Activated CD4-positive, alpha-beta T cell treated with anti-CD3 and anti-CD28 coated beads, Interleukin-2, amount 50 U/mL, for 4 hours (primary cell): ENCODE measurements at places on chromosomes 3 and 15.

- DNase-seq = no peak
Observed at GRCh38 chr3:156702367-156702766, 28.0 kb downstream of the TIPARP start.

DNA sequence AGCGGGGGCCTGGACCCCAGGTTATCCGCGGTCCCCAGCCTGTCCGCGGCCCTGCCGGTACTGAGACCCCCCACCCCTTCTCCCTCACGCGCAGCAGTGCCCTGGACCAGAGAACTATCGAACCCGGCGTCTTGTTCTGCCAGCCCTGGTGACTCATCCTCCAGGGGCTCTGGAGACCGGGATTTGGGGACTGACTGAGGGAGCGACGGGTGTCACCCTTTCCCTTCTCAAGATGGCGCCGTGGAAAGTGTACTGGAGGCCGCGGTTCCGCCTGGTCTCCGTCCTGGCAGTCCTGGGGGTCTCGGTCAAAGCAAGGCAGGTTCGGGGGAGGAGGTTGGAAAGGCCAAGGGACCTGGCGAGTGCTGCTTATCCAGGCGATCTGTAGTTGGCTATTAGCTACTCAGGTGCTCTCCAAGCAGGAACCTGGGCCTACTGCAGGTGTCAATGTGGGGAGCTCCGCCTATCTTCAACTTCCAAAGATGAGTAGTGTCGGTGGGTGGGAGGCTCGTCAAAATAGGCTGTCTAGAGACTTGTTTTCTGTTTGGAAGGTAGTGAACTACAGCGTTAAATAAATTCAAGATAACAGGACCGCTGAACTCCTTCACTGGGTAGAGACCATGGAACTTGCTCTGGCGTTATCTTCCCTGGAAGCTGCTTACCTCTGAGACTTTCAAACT lies 790 bp downstream of the RAB5A start:
- peak; percentile 49 for DNase-seq

DNA sequence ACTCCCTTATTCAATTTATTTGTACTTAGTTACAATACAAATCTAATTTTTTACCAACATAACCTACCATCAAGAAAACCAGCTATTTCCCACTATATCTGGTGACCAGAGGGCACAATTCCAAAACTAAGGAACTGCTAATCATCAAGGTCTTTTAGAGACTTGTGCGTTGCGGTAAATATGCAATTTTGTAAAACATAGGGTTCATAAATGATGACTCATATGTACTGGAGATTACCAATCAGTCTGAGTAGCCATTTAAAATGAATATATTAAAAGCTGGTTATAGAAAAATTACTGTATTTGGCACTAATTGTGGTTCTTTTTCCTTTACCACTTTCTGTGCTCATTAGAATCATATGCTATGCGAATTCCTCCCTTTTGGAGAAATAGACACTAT lies 859.6 kb downstream of the ROBO1 start:
- no peak for DNase-seq

DNA sequence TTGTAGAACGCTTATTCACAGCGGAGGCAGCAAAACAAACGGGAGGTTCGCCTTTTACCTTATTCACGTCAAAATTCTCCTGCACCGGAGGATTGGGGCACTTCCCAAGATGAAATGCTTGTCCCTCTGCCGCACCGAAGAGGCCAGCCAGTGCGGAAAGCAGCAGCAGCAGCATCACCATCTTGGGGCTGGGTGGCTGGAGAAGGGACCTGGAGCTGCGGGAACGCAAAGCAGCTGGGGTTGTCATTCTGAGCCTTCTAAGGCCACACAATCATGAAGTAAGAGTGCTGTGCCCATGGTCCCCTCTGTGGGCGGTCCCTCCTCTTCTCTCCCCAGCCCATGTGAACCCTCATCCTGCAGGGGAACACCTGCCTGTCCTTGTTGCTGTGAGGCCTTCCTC lies 4.5 kb downstream of the APOD start:
- DNase-seq = no peak

- DNase-seq = no peak
Observed at GRCh38 chr3:152459118-152459515, 190.4 kb downstream of the MBNL1 start.

DNA sequence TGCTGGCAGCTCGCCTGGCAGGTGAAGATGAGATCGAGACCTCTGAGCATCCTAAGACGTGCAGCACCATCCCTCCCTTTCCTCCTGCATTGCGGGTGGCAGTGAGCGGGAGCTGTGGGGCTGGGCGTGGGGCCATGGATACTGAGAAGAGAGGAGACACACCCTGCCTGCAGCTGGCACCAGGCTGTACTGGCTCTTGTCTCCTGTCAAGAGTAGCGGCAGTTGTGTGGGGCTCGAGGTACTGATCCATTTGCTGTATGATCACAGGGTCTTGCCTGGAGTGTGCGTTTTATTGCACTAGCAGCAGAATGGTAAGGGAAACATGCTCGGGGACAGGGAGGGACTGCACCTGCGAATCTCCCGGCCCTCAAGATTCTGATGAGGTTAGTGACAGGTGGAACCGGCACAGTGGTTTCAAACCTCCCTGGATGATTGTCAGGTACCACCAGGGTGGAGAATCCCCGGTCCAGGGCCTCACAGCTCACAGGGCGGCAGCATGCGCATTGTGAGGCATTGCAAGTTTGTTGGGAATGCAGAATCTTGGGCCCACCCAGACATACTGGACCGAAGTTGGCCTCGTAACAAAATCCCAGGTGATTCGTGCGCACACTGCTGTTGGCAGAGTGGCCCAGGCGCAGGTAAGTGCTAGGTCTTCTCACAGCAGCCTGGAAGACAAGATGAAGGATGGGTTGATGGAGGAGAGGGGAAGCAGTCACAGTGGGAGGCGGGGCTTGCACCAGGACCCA lies 14.1 kb downstream of the SYNM start:
- DNase-seq = no peak

DNA sequence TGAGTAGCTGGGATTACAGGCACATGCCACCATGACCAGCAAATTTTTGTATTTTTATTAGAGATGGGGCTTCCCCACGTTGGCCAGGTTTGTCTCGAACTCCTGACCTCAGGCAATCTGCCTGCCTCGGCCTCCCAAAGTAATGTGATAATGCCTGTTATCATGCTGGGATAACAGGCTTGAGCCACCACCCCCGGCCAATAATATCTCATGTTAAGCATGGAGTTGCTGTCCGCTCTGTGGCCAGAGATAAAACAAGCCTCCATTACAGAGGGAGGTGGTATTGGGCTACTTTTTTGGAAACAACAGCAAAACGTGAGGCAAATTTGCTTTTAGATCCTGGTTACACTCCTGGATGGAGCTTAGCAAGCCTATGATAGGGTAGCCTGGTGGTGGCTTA lies 32.9 kb upstream of the ALG1L2 start:
- no peak for DNase-seq

GRCh38 chr3:108090701-108091497 lies at the start of gene CD47:
Gene CD47 (minus strand): TSS chr3:108091031. CDS start chr3:108090908, 123 bp downstream.
- DNase-seq = peak; percentile 94

DNA sequence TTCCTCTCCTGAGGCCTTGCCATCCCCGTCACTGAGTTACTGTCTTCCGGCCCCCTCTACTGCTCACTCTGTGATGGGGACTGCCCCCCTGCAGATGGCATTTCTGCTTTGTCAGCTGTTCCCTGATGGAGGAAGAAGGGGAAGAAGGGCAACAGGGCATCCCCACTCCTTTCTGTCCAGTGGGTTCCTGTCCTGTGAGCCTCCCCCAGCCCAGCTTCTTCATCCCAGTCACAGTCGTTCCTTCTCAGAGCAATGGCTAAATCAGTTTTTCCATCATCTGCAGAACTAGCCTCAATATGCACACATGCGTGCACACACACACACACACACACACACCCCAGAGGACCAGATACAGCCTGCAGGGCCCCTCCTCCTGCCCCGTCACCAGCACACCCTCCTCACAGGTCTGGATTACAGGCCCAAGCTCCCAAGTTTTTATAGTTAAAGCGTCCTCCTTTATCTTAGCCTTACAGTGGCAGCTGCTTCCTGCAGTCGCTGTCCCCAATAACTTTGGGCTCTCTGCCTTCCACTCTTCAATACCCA lies 21.4 kb downstream of the ALDH1L1 start:
- no peak for DNase-seq

GRCh38 chr3:129618901-129619671 lies 12.6 kb upstream of the PLXND1 start:
- no peak for DNase-seq

GRCh38 chr3:69893274-69893673 lies 106.3 kb upstream of the SAMMSON start:
- DNase-seq = no peak

GRCh38 chr3:14569474-14570000 lies 29.4 kb upstream of the GRIP2 start:
- no peak for DNase-seq

DNA sequence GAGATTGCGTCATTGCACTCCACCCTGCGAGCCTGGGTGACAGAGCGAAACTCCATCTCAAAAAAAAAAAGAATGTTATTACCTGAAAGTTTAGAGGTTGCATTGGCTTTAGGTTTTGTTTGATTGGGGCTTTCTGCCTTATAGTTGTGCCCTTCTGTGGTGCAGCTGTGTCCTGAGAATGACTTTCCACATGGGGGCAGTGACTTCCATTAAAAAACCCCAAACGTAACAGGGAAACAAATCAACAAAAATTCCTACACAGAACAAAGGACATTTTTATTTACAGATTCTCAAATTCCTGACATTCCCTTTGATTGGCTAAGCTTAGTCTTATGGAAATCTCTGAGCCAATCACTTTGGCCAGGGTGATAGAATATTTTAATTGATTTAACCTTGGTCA lies 154.1 kb upstream of the GPR149 start:
- no peak for DNase-seq

DNA sequence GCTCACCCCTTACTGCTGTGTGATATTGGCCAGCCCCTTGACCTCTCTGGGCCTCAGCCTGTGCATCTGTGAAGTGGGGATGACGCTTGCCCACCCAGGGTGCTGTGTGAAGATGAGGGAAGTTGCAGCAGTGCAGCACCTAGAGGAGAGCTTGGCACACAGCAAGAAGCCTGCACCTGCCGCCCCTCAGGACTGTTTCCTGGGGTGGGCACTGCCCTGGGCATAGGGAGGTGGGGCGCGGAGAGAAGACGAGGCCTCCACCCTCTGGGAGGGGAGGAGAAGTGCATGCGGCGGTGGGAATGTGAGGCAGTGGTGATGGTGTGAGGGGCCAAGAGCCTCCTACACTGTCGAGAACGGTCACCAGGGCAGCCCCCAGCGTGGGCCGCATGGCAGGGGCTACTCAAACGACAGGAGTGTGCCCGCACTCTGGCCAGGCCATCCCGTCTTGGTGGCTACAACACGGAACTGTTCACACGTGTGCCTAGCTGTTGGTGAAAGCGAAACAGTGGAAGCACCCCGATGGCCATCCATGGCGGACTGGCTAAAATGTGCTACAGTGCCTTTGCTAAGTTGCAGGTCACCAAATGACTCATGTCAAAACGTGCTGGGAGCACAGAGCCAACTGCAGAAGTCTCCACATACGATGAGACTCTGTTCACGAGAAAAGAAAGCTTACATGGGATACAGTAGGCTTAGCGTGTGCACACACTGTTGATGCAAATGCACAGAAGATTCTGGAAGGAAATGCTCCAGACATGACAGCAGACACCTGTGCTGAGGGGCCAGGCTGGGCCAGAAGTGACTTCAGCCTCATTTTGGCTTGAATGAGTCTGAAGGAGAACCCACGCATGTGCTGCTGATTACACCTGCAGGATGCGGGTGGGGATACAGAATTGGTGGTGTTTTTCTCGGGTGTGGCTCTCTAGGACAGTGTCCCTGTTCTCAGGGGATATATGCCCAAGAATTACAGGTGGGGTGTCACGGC lies 40.4 kb upstream of the IQSEC1 start:
- DNase-seq = no peak

DNA sequence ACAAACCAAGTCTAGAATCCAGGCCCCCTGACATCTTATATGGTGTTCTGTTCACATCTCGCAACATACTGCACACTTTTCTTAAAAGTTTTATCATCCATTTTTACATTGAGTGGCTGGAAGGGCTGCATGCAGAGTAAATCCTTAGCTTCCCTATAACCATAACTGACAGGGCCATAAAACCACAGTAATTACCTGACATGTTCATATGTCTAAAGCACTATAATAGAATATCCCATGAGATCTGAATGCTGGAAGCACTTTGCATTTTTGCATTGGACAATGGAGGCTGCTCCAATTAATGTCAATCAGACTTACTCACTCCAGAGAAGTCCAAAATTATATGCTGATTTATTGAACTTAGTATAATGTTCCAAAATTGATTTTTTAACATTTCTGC lies 86.6 kb upstream of the HES1 start:
- no peak for DNase-seq

- no peak for DNase-seq
Observed at GRCh38 chr3:33789183-33789954, 9.1 kb upstream of the PDCD6IP start.

GRCh38 chr15:62413786-62414185 lies 248.7 kb upstream of the C2CD4B start:
- DNase-seq = no peak

- no peak for DNase-seq
Observed at GRCh38 chr3:55445551-55445950, 41.6 kb downstream of the WNT5A start.

DNA sequence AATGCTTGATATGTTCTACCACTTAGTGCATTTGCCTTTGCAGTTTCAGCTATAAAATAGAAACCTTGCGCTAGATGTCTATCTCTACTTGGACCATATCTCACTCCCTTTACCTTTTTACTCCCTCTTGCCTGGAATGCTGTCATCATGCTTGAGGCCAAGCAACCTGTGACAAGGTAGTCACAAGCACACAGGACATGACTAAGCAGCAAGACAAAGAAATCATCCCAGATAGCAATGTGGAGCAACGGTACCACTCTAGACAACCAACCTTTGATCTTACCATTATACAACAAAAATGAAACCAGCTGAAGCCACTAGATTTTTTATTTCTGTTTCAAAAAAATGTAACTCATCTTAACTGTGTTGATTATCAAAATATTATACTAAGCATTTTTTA lies 50.5 kb upstream of the SPSB4 start:
- no peak for DNase-seq

DNA sequence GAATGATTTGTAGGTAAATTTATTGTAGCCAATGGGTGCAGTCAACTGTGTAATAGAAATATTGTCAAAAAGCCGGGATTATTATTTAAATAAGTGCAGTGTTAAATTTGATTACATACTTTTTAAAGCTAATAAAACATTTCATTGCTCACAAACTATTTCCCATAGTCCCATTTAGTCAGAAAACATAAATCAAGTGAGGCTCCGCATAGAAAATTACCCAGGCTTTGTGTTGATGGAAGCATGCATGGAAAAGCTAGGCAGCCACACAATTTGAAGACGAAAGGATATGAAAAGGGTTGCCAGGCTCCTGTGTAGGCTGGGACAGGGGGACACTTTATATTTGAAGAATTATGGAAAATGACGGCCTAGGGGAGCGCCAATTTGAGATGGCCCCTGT lies 82.3 kb downstream of the LRTM1 start:
- DNase-seq = no peak
